ENCODE measurements at places on chromosomes 3 and 15.

DNA sequence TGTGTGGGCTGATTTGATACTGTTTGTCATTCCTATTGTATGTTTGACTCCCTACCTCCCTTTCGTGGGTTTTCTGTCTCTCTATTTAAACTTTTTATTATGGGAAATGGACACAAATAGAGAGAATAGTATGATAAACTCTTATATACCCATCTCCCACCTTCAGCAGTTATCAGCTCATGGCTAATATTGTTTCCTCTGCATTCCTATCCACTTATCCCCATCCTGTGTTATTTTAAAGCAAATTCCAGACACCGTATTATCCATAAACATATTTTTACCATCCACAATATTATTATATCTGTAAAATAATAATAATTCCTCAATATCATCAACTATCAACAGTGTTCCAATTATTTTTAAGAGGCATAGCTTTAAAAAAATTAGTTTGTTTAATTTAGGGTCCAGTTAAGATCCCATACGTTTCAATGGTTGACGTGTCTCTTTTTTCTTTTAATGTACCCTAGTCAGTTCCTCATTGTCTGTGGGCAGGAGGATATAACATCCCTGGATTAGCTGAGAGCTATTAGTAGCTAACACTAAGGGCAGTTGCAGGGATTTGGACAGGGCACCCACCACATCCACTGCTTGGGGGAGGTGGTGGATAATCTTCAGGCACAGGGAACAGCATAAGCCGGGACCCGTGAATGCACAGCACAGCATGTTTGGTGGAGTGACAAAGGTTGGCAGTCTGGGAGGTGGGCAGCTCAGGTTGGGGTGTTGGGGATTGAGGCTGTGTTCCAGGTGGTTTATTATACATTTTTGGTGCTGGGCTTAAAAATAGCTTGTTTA is 23.5 kb downstream of the PLCL2 start:
- DNase-seq: no peak

GRCh38 chr3:125062904-125063618 is 7.3 kb upstream of the HEG1 start:
- no peak for DNase-seq

GRCh38 chr15:93358166-93359059 is 269.4 kb upstream of the RGMA start:
- DNase-seq: no peak

DNA sequence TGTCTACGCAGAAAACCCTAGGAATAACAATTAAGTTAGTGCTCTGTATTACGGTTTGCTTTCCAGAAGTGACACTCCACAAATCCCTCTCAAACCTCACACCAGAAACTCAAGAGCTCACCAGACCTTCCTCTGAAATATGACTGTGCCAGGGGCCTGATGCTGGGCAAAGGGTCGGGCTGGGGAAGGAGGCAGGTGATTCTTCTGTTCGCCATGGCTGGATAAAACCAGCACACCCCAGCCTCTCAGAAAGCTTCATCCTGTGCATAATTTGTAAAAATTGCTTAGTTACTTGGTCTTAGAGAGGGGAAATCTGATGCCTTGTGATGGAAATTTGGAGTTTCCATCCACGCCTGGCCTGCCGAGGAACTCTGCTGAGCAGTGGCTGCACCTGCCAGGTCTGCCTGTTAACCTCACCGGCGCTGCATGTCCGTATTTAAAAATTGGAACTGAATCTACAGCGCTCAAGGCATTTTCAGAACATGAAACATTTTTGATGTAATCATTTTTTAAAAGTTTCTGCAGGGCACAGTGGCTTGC is 22.7 kb upstream of the ATP1B3 start:
- DNase-seq: no peak

GRCh38 chr3:108322352-108322751 is 26.0 kb downstream of the HHLA2 start:
- DNase-seq: no peak

- no peak for DNase-seq
These were observed 17.3 kb upstream of the C3orf62 start for GRCh38 chr3:49294343-49294742.

DNA sequence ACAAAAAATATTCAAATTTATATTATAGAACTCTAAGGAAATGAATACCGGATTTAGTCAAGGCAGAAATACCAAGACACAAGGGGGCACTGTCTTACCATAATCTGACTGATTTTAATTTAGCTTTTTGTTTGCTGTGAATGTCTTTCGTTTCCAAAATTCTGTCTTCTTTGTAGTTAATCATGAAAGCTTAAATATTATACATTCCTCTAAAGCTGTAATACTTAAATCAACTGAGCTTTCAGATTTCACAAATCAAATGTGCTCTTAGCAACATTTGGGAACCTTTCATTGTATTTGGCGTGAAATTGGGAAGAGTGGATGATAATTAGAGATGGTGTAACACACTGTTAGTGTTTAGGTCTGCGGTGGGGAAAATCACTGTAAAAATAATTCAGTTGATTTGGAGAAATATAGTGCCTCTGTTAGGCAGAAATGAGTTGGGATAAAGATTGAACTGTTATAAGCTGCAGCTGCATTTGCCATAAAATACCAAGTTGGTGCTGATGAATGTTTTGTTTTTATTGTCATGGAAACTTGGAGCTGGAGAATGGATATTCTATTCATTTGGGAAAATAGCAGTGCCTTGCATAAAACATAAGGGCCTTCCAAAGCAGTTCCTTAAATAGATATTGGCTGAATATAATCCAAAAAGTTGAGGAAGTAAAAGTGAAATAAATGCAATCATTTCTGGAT is 228.2 kb downstream of the TCF12 start:
- no peak for DNase-seq
